ENCODE measurements at places on chromosomes 16 and 17. TPM values are rescaled to one million over a fixed set of nuclear protein-coding genes. Genes with fewer than 3 reads are reported as not detected.
A peak's percentile ranks its signal among the peaks of the same experiment; 100 is the strongest.

- no peak for DNase-seq
Observed at GRCh38 chr16:54462151-54462651, 175.6 kb upstream of the IRX3 start.

The ZCCHC14 gene
- 35.2 TPM for polyA plus RNA-seq

The GSG1L gene
- polyA plus RNA-seq = 0.63 TPM

The TNFAIP1 gene
- polyA plus RNA-seq = 32.4 TPM

- DNase-seq = no peak
Observed at GRCh38 chr17:59511726-59512125, 53.7 kb upstream of the DHX40 start.

DNA sequence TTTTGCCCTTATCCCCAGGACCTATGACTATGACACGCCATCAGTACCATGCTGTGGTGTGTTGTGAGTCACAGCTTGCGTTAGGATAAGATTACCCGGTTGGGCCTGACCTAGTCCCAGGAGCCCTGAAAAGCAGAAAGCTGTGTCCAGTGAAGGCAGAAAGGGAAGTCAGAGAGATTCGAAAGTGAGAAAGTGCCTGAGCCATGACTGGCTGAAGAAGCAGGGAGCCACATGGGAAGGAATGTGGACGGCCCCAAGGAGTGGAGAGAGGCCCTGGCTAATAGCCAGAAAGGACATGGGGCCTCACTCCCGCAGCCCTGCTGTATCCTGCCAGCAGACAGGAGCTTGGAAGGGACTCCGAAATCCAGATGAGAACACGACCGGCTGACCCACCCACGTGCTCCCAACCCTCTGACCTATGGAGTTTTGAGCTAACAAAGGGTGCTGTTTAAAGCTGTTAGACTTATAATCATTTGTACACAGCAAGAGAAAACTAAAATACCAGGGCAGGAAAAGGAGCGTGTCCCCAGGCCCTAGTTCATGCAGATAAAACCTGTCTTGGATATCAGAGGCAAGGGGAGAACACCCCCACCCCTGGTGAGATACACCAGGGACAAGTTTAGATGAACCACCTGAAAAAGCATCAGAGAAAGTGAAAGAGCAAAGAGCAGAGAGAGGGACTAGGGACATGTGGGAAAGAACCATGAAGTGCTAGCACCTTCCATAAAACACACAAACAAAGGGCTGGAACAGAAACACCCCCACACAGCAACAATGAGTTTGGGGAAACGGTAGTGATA is 115.3 kb downstream of the SLC39A11 start:
- DNase-seq = no peak

The CDK3 gene
- polyA plus RNA-seq = 12.5 TPM

DNA sequence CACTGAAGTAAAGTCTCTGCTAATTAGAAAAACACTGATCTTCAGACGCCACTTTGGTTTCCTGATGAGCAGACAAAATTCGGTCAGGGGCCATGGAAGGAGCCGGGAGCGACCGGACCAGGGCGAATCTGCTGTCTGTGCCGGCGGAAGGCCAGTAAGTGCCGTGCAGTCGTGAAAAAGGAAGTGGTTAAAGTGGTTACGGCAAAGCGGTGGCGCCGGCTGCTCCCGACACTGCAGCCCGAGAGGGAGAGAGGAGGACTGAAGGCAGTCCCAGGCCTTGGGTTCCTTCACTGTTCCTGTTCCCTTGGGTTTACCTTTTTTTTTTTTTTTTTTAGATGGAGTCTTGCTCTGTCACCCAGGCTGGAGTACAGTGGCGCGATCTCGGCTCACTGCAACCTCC is 17.3 kb upstream of the HEXD start:
- no peak for DNase-seq

GRCh38 chr17:76537578-76538280 is at the start of gene CYGB:
Gene CYGB, minus strand, starts transcription at chr17:76537709. Its CDS starts 167 bp downstream, at chr17:76537542.
- DNase-seq = no peak

The SPIRE2 gene
- polyA plus RNA-seq = 8.3 TPM

The C16orf89 gene
- 6.7 TPM for polyA plus RNA-seq

DNA sequence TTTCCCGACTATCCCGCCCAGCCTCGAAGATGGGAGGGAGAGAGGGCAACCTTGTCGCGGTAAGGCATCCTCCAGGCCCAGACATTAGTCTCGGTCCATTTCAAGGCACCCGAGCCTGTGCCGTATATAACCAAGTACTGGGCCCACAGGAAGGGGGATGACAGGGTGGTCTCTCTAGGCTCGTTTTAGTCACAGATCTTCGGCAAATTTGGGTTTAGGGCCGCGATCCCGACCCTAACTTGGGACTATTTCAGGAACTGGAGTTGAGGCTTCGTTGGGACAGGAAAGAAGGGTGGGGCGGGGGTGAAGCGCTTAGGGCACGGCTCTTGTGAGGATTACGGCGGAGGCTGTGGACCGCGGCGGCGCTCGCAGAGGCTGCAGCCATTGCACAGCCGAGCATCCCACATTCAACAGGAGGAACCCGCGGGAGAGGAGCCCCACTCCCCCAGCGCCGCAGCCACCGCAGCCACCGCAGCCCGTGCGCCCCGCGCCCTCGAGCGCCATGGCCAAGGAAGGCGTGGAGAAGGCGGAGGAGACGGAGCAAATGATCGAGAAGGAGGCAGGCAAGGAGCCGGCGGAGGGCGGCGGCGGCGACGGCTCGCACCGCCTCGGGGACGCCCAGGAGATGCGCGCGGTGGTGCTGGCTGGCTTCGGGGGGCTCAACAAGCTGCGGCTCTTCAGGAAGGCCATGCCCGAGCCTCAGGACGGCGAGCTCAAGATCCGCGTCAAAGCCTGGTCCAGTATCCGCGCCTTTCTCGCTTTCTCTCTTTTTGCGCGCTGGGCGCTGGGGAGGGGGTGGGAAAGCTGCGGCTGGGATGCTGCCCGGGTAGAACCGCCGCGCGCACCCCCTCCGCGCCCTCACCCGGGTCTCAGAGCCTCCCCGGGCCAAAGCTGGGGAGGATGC is at the start of gene VAT1L:
VAT1L (plus strand) TSS at position 384 of the 904 bp plus-strand sequence; CDS start at position 503, 119 bp downstream.
- DNase-seq = peak; percentile 41

Measured in left renal pelvis (tissue), 4 donors.